ENCODE measurements at places on chromosomes 11 and 22.

GRCh38 chr11:103528596-103528995 is 419.4 kb downstream of the DYNC2H1 start:
- DNase-seq, result no peak

- no peak for DNase-seq
These were observed 48.4 kb downstream of the INSC start for GRCh38 chr11:15163136-15163535.

DNA sequence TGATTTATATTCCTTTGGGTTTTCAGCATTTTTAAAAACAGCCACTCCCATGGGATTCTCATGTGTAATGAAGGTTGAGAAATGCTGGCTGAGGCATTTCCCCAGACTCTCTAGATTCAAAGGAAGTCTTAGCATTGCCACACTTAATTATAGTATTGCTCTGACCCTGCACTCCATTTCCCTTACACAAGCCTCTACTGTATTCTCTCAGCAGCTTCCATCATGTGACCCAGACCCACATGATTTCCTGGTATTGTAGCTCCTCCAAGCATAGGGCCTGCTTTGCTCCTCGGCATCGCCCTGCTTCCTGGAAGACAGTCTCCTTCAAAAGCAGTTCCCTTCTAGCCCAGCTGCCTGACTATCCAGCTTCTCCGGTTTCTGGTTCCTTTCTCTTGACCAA is 261.5 kb downstream of the LARGE1 start:
- no peak for DNase-seq

GRCh38 chr22:22870577-22871404 is 16.8 kb upstream of the IGLL5 start:
- no peak for DNase-seq

DNA sequence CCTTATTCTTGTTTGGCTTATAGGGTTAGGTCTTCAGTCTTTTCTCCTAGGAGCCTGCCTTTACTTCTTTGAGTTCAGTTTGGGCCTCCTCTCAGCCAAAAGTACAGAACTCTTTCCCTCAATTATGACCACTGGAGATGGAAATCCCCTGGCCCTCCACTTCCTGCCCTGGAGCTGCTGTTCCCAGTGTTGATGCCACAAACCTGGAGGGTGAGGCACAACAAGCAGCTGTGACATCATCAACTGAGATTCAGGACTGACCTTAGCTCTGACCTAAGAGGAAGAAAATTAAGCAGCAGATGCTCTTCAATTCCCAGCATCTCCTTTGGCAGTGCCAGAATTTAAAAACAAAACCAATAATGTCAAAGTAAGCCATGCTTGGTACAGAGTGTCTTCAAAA is 3.0 kb downstream of the ABTB2 start:
- DNase-seq, result no peak

GRCh38 chr22:49238181-49239141 is 589.2 kb downstream of the BRD1 start:
- DNase-seq, result no peak

DNA sequence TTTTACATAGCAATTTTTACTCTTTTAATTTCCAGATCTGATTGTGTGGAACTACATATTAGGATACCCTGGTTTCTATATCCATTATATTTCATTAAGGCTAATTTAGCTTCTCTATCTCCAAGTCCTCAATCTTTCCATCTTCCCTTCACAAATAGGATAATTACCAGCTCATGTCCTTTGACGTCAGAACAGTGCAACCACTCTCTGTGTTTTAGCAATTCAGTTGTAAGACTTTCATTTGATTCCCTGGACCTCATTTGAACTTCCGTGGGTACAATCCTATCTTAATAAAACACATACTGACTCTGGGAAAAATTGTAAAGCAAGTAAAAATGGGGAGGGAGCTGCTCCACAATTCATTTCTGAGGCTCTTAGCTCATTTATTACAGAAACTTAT is 52.8 kb downstream of the FAM76B start:
- no peak for DNase-seq

Data from CD4-positive, alpha-beta T cell treated with Interleukin-2 at 100 ng/mL for 4 hours (primary cell).